Hippocampal formation (tissue), 2 donors: ENCODE measurements at places on chromosomes 5 and 9.

DNA sequence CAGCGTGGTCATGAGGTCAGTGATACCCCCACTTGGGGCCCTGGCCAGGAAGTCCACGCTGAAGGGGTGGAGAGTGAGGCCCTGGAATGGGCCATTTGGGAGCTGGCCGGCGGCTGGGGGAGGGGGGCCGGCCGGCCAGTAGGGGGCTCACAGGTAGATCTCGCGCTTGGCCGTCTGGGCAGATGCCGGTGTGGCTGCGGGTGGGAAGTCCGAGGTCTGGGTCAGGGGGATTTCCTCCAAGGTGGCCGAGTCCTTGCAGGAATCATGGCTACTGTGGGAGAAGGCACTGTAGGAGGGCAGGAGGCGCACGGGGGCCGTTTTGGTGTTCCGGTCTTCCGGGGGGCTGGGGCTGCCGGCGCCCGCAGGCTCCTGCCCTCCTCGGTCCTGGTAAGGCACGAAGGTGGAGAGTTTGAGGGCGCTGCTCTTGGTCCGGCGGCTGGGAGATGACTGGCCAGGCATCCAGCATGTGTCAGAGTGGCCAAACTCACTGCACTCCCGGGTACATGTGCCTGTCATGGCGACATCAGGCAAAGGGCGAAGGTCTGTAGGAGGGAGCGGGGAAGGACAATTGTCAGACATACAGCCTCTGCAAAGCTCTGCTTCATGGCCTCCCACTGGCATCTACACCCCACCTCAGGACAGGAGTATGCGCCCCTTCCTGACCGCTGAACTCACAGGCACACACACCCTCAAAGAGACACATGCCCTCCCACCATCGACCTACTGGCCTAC, 24.1 kb downstream of the PCDH1 start:
- DNase-seq: no peak

GRCh38 chr9:69115621-69116020, 58.5 kb upstream of the TJP2 start:
- DNase-seq: no peak

DNA sequence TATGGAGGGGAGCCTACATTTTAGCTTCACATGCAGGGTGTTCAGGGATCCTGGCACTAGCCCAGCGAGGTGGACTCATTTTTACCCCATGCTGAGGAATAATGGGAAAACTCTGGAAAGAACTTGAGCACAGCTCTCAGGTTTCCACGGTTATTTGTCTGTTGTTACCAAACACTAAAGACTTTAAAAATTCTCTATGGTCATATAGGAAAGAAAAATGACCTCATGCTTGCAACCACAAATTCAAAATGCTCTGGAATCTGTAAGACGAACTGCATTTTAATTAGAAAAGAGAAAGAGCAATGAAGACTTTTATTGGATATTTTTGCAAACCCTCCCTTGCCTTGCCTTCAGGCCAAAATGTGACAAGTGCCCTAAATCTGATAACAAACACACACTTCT, 606.9 kb downstream of the EBF1 start:
- DNase-seq: no peak

- no peak for DNase-seq
Measured at GRCh38 chr5:56981548-56982315, 29.8 kb upstream of the MIER3 start.

- no peak for DNase-seq
Measured at GRCh38 chr5:96624596-96624995, 37.6 kb upstream of the CAST start.

DNA sequence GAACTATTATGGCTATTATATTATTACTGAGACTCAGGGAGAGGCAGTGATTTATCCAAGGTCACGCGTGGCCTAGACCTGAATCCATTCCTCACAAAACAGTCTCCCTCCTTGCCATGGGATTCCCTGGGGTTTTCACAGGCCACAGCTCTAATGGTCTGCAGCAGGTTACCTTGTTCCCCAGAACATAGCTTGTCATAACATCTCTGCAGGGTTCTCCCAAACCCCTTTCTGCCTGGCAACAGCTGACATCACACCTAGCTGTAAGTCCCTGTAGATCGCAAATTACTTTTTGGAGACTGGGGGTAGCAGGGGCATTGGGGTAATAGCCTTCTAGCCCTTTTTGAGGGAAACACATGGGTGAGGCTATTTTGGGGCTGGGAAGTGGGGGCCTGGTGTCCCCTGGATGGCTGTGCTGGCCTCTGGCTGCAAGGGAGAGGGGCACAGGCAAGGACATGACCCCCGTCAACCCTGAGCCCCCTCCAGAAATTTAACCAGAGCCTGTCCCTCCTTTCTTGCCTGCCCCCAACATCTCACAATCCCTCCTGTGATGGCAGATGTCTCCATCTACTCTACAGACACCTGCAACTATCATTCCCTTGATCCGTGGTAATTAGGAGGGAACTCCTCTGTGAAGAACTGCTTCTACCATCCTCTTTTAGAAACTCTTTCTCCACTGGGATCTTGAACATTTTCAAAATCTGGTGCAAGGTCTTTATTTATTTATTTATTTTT, 1.3 kb downstream of the CD74 start:
- peak; percentile 17 for DNase-seq

DNA sequence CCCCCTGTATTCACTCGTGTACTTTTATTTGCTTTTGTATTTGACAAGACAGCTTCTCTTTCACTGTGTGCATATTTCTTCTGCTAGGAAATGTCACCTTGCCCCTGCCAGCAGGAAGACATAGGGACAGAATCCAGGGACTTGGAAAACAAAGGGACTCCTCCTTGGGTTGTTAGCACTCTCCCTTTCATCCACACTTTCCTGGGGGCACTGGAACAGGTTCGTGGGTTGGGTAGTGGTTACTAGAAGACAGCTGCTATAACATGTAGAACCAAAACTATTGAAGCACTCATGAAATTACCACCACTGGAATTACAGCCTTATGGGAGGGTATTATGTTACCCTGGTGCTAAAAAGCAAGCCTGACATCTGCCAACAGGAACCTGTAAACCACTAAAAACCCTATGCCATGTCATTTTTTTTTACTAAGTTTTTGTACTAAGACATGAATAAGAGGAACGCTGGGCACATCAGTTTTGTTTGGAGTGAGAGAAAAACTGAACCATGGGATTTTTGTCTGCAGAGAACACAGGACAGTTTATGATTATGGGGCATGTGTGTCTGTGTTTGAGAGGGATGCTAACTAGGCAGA, 4.7 kb upstream of the CCL28 start:
- no peak for DNase-seq

- DNase-seq: no peak
Measured at GRCh38 chr9:117719161-117719920, 15.1 kb downstream of the TLR4 start.

DNA sequence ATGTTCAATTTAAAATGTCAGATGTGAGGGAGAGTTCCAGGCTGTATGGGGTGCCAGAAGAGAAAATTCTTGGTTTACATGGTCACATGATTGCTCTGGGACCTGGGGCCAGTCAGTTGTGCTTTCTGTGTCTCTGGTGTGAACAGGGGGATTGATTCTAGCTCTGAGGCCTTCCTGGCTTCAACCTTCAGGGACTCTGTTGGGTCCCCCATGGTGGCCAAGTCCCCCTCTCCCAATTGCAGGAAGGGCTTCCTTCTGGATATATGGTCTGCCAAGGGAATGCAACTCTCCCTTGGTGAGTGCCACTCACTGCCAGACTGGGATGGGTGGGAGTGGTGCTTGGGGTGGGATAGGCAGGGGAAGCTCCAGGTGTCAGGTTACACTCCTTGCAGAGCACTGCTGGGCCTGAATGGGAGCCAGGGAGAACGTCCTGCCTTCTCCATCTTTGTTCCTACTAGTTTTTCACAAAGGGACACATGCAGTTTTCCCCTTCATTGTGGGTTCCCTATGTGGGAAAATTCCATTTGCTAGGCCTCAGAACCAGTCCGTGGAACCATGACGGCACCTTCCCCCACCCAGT, 153.2 kb downstream of the MELK start:
- no peak for DNase-seq

- DNase-seq: no peak
Measured at GRCh38 chr9:79621916-79622575, 50.3 kb downstream of the TLE4 start.

DNA sequence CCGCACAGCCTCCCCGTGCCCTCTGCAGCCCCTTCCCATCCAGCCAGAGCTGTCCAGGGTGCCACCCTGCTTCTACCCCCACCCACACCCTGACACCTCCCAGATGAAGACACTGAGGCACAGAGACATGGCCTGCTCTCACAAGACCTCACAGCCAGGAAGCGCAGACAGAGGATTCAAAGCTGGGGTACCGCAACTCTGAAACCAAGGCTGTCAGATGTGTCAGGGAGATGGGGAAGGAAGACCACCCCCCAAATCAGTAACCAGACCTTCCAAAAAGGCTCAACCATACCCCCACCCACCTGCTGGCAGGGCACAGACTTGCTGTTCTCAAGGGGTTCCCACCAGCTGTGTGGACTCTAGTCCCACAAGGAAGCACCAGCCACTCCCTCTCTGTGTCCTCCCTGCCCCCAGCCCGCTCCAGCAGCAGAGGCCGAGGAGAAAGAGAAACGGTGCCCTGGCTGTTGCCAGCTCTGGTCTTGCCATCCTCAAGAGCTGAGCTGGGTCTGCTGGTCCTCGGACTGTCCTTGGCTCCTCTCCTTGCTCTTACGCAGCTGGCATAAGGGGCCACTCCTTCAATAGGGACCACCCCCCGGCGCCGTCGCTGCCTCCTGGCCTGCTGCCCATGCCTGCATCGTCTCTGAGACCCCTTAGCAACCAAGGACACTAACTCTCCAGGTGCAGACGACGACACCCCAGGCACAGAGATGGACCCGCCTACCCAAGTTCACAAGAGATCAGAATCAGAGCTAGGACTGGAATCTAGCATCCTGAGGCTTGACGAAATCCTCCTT, 699 bp downstream of the AKNA start:
- DNase-seq: no peak

DNA sequence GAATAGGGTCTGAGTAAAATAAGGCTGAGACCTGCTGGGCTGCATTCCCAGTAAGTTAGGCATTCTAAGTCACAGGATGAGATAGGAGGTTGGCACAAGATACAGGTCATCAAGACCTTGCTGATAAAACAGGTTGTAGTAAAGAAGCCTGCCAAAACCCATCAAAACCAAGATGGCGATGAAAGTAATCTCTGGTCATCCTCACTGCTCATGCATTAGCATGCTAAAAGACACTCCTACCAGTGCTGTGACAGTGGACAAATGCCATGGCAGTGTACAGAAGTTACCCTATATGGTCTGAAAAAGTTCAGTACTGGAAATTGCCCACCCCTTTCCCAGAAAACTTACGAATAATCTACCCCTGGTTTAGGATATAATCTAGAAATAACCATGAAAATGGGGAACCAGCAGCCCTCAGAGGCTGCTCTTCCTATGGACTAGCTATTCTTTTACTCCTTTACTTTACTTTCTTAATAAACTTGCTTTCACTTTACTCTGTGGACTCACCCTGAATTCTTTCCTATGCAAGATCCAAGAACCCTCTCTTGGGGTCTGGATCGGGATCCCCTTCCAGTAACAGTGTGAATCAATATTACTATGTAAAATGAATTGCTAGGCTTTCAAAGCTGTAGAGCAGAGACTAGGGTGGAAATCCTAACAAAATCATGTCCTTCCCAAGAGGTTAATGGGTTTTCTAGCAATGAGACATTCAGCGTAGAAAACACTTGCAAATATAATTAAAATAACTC, 257.8 kb downstream of the KIAA0825 start:
- DNase-seq: no peak

GRCh38 chr9:18346745-18347144, 127.2 kb upstream of the ADAMTSL1 start:
- peak; percentile 54 for DNase-seq

DNA sequence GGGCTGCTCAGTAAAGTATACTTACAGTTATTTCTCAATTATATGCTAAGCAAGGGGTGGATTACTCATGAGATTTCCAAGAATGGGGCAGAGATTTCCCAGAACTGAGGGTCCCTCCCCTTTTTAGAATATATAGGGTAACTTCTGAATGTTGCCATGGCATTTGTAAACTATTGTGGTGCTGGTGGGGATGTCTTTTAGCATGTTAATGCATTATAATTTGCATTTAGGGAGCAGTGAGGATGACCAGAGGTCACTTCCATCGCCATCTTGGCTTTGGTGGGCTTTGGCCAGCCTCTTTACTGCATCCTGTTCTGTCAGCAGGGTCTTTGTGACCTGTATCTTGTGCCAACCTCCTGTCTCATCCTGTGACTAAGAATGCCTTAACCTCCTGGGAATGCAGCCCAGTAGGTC, 35.5 kb downstream of the TTC1 start:
- DNase-seq: no peak

DNA sequence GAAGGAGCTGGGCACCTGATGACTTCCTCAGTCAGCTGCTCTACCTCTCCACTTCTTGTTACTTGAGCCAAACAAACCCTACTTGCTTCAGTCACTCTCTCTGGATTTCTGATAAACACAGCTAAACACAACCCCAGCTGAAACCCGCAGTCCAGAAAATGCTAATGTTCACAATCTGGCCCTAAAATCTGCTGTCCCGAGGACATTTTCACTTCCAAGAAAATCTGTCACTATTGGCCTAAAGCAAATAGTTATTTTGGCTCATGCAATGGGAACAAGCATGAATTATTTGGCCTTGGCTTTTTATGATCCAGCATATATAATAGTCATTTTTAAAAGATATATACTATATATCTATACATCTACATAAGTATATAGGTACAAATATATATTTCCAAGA, 19.1 kb downstream of the FAM81B start:
- no peak for DNase-seq

DNA sequence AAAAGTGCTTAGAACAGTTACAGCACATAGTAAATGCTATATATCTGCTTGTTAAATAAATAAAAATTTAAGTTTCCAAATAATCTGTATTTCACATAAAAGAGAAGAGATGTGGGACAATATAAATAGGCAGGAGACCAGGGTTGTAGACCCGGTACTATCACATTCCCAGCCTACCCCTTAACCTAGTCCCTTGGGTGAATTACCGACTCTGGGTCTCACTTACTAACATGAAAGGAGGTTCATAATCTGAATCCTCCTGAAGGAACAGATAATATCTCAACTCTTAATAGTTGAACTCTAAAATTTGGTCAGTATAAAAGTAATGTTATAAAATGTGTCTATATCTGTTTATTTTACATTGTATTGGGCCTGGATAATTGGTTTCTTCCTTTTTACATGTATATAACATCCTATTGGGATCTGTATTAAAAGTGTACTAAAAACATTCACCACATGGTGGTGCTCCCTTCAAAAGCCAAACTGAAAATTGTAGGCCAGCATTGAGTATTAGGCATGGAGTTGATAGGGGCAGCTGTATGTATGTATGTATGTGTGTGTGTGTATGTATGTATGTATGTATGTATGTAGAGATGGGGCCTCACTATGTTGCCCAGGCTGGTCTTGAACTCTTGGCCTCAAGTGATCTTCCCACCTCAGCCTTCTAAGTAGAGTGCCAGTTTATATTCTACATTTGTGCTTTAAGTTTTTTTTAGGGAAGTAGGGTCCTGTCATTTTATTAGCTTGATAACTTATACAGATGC, 64.2 kb upstream of the ABL1 start:
- DNase-seq: no peak

- DNase-seq: no peak
Measured at GRCh38 chr9:95073918-95074317, 243.6 kb downstream of the FANCC start.

- no peak for DNase-seq
Measured at GRCh38 chr5:138663009-138663408, 87.8 kb upstream of the HSPA9 start.
